NCI-H524 (cell line): ENCODE measurements at places on chromosomes 3 and 15.

DNA sequence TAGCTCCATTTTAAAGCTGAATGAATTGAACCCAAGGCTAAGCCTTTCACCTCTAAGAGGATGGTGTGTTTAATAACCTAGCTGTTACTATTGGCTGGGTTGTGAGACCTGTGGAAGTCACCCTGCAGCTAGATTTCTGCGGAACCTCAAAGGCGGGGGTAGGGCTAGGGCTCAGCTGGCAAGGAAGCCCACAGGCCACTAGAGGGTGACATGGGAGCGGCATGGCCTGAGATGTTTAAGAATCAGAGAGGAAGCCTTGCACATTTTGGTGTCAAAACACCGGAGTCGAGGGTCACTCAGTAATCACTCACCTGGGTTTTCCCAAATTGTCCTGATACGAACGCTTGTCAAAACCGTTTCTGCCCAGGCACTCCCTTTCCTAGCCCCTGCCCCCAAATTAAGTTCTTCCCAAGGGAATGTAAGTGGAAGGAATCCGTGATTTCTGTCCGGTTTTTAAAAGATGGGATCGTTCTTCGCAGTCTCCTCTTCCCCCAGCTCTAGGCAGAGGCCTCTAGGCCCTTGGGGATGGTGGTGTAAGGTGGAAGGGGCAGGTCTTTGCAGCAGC lies 3.8 kb upstream of the ACAD9 start:
- DNase-seq: no peak

DNA sequence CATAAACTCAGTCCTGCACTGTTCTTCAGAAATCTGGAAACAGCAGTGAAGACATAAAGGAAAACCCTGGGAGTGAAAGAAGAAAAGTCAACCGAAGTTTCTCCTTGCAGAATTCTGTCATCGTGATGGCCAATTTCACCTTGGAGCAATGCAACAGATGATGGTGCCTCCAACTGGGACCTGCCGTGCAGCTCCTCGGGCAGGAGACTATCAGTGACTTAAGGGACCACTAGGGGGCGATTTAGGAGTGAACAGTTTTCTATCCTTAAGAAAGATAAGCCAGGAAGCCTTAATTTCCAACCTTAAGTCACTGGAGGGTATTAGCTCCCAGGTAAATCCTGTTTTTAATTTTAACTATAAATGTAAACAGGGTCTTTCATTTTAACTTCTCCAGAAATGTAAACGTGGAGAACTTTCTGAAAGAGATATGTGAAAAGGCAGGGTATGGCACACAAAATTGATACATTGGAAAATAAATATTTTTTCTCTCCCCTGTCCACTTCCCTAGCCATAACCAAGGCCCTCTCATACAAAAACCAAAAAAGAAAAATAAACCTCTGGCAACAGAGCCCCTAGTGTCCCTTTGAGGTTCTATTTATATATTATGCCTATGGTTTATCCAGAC lies 116.3 kb downstream of the PDZRN3 start:
- peak; percentile 70 for DNase-seq

GRCh38 chr3:12301513-12301912 lies 12.6 kb downstream of the PPARG start:
- no peak for DNase-seq

DNA sequence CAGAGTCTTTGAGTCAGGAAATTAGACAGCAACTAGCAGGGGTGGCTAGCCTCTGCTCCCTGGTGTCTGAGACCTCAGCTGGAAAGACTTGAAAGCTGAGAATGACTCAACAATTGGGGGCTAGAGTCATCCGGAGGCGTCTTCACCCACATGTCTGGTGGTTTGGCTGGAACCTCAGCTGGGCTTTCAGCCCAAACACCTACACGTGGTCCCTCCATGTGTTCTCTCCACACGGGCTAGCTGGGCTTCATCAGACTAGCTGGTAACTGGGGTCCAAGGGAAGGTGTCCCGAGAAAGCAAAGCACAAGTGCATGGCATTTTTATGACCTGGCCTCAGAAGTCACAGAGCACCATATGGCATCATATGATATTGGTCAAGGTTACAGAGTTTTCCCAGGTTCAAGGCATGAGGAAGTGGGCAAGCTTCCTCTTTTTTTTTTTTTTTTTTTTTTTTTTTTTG lies 19.9 kb upstream of the ABHD2 start:
- DNase-seq: no peak

DNA sequence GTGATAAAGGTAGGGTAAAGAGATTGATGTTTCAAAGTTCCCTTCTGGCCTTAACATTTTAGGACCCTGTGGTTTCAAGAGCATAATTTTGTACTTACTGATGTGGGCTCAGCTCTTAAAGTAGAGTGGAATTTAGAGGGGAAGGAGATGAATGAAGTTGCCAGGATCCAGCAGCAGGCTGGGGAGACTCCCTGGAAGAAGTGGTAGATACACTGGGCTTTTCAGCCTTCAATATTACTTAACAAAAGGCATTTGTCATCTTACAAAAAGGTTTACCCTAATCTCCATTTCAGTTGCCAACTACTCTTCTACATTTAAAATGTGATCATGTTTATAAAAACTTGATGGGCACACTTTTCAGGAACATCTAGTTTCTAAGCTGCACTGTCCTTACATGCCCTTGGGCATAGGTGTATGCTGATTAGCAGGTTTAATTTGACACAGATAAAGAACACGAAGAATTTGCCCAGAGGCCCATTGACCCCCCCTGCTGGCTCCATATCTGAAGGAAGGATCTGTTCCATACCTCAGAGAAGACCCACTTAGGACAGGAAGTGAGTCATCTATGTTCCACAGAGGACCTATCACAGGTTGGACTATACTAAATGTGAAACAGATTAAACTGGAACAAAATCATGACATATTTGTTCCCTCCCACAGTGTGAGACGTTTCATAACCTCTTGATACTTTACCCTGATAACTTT lies 93.0 kb upstream of the LPP start:
- no peak for DNase-seq

DNA sequence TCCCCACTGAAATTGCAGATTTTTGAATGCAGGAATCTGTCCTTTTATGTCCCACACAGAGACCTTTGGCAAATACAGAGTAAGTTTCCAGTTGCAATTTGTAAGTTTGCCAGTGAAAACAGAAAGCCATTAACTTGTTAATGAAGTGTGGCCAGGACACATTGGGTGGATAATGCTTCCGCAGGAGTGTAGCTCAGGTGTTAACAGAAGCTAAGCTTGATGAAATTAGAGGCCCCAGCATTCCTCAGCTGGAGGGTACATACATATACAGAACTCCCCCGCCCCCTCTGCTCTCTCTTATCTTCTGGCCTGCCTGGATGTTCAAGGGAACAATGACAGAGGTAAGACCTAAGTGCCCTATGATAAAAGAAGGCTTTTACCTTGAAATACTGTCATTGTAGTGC lies 8.1 kb upstream of the LRRC2 start:
- DNase-seq: no peak

DNA sequence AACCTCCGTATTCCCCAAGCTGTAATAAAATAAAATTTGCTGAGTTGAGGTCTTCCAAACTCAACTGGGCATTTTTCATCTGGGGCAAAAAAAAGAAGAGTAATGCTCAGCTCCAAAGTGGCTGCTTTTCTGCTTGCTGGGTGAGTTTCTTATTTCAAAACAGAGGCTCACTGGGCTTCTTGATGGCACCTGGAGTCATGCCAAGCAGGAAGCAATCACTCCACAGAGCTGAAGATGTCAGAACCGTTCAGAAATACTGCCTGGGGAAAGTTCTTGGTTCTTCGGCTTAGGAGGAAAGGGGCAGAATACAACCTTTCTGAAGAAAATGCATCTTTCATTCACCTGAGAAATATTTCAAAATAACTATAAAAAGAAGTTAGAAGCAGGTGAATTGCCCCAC lies 4.1 kb downstream of the CCR9 start:
- peak; percentile 35 for DNase-seq
